ENCODE measurements at places on chromosomes 3 and 15.

DNA sequence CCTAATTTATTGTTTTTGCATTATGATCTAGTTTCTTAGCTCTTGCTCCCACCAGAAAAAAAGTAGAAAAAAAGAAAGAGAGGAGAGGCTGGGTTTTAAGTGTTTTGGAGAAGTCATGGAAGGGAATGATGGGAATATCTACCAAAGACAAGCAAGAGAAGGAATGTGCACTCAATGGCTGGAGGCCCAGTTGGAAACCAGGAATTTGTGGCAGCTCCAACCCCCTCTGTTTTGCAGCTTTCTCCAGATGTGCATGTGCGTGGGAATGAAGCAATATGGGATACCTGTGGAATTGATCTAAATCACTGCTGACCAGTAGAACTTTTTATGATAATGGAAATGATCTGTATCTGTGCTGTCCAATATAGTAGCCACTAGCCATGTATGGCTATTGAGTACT, 27.1 kb downstream of the EIF2AK4 start:
- DNase-seq, result peak; percentile 75

DNA sequence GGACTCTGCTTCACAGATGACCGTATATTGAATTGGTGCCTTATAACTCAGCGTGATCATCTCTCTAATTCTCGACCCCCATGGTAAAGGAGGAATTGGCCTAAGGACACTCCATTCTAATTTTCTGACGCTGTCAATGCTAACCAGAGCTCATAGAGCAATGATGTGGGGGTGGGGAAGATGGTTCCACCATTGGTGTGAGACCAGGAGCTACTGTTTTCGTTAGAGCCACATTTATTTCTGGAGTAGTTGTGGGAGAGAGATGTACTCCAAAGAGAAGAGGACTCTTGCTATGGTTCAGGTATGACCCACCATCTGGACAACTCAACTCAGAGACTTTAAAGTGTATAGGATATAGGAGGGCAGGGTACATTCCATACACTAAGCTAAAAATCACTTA, 16.3 kb downstream of the ZBTB38 start:
- DNase-seq, result no peak

GRCh38 chr3:139676632-139677387, 962 bp downstream of the NMNAT3 start:
- no peak for DNase-seq

DNA sequence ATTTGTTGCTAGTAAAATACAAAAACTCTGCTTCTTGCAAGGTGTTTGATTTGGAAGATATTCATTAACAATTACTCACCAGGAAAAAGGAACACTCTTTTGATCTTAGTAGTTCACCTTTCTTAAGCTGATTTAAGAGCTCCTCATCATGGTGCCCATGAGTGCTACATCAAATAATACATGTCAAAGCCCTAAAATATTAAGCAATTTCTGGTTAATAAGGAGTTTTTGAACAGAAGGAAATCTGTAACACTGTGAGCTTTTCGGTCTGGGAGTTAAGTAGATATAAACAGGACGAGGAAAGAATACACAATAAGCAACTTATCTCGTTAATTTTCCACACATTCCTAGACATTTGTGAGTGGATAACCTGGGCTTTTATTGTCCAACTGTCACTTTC, 83.9 kb upstream of the DCBLD2 start:
- DNase-seq, result no peak
